ENCODE measurements at places on chromosomes 2 and 18. TPM values are rescaled to one million over a fixed set of nuclear protein-coding genes. Genes with fewer than 3 reads are reported as not detected.

DNA sequence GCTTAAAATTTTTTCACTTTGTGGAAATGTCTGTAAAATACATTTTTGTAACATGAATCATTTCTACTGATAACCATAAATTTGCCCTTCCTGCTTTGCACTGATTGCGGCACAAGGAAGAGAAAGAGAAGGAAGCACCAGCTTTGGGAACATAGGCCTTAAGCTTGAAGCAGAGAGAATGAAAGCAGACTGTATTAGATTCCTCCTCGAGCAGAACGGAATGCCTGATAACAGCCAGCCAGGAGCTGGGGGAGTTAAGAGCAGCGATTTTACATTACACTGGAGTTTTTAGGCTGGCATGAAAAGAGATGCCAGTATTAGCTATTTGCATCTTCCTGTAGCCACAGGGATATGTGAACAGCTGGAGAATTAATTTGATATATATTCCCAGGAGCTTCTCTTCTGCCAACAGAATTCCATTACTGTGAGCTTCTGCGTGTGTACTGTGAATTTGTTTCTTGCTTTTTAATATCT, 33.5 kb downstream of the CRIM1 start:
- DNase-seq = peak; percentile 74

GRCh38 chr2:69345434-69345833, 41.6 kb downstream of the GFPT1 start:
- peak; percentile 20 for DNase-seq

DNA sequence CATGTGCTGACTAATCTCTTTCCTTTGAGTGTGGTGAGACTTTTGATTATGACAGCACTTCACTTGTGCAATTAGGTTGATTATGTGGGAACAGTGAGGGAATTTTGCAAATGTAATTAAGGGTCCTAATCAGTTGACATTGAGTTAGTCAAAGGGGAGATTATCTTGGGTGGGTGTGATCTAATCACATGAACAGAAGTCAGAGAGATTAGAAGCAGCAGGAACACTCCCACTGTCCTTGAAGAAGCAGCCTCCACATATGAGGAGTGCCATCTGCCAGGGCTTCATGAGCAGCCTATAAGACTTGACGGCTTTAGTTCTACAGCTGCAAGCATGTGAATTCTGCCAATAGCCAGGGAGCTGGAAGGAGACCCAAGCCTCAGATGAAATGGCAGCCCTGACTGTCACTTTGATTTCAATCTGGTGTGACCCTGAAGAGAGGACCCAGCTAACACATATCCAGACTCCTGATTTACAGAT, 89.4 kb upstream of the APCDD1 start:
- DNase-seq = no peak

DNA sequence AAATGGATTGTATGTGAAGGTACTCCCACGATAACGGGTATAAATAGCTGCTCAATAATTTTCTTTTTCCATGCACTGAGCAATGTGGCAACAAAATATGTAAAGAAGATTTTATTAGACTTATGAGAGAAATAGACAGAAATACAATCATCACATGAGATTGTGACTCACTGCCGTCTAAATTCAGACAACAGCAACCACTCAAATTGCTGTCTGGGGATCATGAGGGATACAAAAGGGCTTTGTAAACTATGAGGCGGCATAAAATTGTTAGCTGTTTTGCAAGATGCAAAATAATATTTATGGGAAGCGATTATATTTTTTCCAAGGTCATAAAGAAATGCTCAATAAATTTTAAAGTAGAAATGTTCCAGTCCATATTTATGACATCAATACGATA, 259.1 kb upstream of the AGAP1 start:
- DNase-seq = no peak

CDH19 gene
- not detected for total RNA-seq

DNA sequence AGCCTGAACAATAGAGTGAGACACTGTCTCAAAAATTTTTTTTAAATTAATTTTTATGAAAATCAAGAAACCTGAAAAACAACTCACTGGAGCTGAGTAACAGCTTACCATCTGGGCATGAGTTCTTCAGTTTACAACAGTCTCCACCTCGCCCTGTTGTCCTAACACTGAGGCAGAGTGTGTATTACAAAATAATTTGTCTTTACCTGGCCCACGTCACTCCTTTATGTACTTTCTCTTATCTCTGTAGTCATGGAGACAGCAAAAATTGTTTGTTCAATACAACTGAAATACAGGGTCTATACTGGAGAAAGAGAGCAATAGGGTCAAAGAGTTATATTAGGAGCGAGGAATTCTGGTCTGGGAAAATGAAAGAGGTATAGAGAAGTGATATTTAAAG, 48.1 kb downstream of the CYTIP start:
- DNase-seq = no peak

DNA sequence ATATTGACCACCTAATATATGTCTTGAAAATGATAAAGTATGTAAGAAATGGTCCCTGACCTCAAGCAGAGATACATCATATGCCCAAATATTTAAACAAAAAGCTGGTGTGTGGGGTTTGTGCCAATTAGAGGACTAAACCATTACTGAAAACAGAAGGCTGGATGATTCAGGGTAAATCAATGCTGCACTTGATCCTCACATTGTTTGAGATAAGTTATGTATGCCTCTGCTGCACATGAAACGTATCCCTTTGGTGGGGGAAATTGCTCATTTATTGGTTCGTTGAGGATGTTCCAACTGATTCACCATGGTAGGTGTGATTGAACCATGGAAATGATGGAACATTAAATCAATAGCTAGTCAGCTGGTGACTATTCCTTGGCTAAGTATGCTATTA, 24.7 kb upstream of the DARS1 start:
- peak; percentile 61 for DNase-seq

DNA sequence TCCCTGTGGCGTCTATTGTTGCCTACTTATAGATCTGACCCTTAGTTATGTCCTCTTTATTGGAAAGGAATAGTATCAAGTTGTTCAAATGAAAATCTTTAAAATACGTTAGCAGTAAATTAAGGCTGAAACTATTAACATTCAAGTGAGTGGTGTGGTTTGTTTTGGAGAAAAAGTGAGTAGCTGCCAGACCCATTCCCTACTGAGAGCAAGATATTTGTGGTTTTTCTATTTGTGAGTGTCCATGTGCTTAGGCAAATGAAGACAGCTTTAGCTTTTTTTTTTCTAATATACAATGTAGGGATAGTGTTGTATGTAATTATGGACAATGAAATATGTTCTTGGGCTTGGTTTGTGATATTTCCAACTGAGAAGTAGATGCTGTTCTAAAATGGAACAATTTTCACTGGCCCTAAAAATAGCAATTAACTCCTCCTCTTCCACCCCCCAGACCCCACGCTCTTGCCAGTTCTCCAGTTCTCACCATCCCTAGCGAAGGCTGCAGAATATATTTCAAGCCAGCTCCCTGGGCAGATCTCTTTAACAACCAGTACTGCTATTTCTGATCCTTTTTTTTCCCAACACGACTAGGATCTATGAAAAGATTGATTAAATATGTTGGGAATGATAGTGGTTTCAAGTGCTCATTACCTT, 83.1 kb downstream of the CCDC85A start:
- no peak for DNase-seq

ERFE gene
- 3.4 TPM for total RNA-seq

DNA sequence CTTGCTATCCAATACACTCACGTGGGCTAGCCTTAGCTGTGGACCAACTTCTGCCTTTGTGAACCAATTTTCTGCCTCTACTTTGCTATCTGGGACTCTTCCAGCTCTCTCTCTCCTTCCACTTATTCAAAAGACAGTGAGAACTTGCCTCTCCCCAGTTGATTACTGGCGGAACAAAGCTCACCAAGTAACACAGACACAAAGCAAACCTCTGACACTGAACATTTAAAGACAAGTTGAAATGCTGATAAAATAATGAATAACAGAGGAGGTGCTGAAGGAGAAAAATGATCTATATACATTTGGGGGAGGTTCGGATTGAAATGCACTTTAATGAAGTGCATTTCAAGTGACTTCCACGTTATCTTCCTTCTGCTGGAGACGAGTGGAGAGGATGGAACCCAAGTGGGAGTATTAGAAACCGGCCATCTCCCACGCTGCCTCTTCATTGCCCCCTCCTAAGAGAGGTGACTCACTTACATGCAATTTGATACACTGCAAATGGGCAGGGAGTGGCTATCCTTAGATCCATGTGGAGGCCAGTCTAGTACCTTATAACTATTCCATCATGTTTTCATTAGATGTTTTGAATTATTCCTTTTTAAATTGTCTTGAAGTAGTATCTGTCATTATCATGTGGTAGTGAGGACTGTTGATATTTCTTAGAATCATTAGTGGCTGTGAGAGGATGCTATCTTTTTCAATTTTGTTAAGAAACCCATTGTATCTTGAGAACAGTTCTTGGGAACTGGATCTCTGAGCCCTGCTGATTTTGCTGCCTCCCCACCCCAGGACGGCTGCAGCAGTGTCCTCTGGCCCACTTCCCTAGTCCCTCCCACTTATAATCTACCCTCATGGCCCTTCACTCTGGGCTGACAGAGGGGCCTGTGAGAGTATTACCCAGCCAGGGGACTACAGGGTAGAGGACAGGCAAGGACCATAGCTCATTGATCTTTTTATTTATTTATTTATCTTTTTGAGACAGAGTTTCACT, 6.0 kb upstream of the GLI2 start:
- peak; percentile 87 for DNase-seq

COLEC12 gene
- total RNA-seq = 109 TPM

CCDC141 gene
- total RNA-seq = 2.7 TPM

DNA sequence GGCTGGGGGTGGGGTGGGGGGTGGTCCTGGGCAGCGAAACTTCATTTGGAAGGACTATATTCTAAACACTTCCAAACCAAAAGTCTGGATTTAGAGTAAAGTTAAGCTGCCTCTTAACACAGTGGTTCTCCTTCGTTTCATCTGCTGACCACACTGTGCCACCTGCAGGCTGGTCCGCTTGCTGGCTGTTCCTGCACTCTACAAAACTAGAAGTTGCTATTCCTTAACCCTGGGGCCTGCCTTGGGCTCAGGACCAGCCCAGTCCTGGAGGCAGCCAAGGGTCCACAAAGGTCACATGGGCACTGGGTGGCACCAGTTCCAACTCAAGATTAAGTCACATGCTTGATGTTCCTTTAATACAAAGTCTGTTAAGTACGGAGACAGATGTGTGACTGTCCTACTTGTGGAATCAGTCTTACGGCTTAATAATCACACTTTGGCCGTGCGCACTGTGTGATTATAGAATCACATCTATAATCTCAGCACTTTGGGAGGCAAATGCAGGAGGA, 195.4 kb downstream of the FAM210A start:
- peak; percentile 68 for DNase-seq

- DNase-seq = peak; percentile 22
Observed at GRCh38 chr2:150626934-150627411, 139.5 kb upstream of the RND3 start.

DNA sequence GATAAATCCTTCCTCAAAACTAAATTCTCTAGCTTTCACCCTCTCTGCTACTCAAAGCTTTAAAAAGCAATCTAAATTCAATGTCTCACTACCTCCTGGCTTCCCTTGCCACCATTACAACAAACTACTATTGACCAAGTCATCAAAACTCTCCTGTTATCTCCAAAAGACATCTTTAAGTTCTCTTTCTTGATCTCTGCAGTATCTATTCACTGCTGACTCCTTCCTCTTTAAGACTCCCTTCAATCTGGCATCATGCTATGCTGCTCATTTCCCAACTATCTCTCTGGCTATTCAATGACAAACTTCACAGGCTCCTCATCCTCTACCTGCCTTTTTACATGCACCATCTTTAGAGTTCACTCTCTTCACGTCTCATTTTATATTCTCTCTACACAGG, 5.9 kb downstream of the PPP3R1 start:
- DNase-seq = no peak

EHD3 gene
- total RNA-seq = 10.7 TPM
